GM12891 (cell line): ENCODE measurements at places on chromosomes 6 and 20.

GRCh38 chr20:19777981-19778380 is 19.9 kb downstream of the RIN2 start:
- DNase-seq, result no peak

- no peak for DNase-seq
Measured at GRCh38 chr6:134134654-134135053, 82.2 kb upstream of the SLC2A12 start.

DNA sequence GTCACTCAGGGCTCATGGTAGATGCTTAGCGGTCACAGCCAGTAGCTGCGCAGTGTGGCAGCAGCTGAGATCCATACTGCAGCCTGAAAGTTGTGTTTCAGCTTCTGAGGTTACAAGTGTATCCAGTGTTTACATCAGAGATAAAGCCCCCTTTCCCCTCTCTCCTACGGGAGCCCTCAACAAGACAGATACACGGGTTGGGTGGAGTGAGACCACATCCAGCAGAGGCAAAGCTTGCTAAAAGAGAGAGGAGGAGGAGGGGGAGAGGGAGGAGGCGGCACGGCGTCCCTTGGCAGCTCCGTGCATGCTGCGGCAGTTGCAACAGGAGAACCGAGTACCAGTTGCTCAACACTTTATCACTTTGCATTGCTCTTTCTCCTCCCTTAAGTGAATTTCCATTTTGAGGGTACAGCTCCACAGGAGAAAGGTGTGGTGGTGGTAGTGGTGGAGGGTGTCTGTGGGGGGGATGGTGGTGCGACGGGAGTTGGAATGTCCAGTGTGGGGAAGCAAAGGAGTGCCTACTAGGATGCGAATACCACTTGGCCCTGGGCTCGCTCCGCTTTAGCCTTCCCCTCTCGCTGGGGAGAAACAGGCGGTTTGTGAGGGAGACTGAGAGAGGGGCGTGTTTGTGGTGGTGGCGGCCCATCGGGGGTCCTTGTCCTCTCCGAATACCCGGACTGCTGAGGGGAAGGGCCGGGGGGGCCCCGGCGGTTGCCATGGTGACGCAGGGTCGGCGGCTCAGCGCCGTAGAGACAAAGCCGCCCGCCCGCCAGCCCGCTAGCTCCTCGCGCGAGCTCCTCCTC is 405 bp upstream of the RNF182 start:
- DNase-seq, result no peak

DNA sequence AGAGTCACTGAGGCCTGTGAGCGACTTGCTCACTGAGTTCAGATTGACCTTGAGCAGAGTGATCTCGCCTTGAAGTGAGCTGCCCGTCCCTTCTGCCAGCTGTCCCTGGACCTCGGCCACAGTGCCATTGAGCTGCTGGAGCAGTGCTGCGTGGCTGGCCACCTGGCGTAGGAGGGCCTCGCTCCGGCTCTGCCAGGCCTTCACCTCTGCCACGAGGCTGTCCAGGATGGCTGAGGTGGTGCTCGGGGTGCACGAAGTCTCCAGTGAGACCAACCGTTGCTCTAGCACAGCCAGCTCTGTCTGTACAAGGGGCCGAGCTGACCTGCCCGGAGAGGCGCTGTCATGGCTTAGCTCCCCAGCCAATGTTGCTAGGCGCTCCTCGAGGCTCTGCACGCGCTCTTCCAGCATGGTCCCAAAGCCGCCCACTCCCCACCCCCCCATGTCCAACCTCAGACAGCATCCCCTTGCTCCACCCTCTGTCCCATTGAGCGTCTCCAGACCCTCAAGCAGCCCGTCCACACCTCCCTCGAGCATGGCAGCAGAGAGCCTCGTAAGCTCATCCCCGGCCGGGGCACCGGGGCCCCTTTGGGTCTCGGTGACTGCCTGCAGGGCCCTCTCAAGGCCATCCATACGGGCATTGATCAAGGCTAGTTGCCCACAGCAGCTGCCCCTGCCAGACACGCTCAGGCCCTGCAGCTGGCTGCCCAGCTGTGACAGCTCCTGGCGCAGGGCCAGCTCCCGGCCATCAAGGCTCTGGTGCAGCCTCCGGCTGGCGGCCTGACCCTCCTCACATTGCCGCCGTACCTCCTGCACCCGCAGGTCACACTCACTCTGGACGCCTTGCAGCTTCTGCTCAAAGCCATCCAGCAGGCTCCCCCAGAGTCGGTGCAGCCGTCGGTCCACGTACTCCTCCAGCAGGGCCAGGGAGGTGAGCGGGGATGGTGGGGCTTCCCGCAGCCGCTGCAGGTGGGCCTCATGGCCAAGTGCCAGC is 4.6 kb downstream of the EMILIN3 start:
- no peak for DNase-seq

GRCh38 chr6:40822619-40823018 is 216.4 kb downstream of the UNC5CL start:
- no peak for DNase-seq

- DNase-seq, result no peak
Measured at GRCh38 chr6:3061501-3061941, 6.8 kb upstream of the RIPK1 start.

DNA sequence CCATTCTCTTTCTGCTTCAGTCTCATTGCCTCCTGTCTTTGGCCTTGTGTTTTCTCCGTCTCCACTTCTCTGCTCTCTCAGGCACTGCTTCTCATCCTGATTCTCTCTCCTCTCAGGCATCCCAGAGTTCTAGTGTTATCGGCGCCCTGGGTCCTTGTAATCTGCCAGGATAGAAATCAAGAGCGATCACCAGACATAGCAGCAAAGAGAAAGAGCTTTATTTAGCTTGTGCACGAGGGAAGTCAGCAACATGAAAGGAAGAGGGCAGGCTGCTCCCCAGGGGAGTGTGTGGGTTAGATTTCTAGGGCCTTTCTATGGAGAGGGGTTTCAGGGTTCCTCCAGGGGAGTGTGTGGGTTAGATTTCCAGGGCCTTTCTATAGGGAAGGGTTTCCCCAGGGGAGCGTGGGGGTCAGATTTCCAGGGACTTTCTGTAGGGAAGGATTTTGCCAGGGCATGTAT is 32.5 kb downstream of the SUN5 start:
- DNase-seq, result no peak

- DNase-seq, result no peak
Measured at GRCh38 chr20:50089140-50089786, 23.7 kb downstream of the UBE2V1 start.

- no peak for DNase-seq
Measured at GRCh38 chr6:156919370-156919769, 142.2 kb downstream of the ARID1B start.

DNA sequence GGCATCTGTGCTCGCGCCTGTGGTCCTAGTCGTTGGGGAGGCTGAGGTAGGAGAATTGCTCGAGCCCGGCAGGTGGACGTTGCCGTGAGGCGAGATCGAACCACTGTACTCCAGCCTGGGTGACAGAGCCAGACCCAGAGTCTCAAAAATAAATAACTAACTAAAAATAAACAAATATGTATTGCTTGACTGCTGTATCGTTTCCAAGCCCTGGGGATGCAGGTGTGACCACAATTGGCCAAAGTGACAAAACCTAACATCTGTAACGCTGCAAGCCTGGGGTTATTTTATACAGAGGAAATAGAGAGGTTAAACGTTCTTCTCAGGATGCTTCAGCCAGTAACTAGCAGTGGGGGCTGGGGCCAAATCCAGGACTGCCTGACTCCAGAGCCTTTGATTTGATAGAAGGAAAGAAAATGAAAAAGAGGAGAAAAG is 1.9 kb upstream of the SRSF3 start:
- peak; percentile 32 for DNase-seq

DNA sequence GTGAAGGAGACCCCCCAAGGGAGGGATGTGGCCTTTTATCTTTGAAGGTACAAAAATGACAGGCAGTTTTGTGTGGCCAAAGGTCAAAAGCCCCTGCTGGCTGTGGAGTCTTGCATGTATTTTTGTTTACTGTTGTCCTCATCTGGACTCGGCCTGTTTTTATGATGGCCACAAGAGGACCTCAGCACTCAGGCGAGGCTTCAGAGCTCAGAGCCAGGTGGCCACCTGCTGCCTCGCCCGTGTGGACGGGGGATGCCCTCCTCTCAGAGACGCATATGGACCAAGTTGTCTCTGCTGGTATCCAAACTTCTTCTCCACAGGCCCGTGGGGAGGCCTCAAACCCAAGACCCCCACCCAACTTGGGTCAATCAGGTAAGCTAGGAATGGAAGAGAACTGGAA is 118.2 kb downstream of the DACT2 start:
- no peak for DNase-seq

DNA sequence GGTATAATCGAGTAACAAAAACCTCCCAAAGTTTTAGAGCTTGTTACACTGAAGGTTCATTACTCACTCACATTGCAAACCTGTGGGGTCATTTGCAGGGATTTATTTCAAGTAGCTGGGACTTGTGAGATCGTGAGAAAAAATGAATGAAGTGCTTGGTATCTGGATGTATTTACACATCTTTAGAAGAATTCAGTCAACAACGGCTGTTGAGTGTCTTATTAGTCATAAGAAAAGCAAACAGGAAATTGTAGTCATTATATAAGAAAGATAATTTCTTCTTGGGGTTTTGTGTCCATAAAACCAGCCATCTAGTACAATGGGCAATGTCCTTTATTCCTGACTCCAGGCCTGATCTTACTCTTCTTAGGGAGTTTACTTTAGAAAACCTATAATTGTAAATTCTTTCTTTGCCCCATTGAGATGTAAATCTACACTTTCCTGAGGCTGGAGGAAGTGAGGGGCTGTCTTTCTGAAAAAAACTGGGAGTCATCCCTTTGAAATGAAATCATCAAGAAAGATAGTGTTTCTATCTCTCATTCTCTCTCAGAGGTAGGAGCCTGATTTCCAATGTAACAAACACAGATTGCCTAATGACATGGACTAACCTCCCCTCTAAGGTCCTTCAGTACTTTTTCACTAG is 202.5 kb upstream of the ASCC3 start:
- DNase-seq, result no peak

GRCh38 chr20:62501801-62502495 is 26.2 kb upstream of the GATA5 start:
- DNase-seq, result peak; percentile 65

DNA sequence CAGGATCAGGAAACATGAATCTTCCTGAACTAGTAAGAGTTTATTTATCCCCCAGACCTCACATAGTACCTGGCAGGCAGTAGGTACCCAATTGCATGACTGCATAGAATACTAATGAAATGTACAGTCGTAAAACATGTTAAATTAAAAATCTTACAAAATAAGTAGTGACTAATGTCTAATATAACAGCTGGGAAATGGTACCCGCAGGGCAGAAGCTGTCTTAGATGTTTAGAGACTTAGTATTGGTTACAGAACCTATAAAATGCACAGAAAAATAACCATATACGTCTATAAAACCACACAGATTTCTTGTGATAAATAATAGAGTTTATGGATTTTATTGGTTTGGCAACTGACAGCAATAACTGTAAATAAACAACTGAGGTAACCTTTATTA is 139.1 kb upstream of the GMDS start:
- no peak for DNase-seq
